ENCODE measurements at places on chromosomes 2 and 18.

GRCh38 chr2:239538357-239539052 is 137.7 kb upstream of the HDAC4 start:
- no peak for DNase-seq

DNA sequence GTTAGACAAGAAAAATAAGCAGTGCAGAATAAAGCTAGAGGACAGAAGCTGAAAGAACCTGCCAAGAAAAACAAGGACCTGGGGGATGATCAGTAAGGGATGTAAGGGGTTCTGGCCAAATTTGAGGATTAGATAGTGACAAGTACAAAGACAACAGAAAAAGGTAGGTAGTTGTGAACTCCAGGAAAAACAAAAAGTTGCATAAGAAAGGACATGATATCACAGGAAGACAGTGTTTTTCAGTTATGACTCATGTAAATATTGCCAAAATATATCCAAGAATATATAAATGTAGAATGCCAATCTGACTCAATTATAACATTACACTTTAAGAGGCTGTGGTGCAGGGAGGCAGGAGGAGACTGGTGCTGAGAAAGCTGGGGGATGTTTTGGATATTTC is 209.8 kb upstream of the SH3BP4 start:
- DNase-seq = no peak

- no peak for DNase-seq
Measured at GRCh38 chr2:55229221-55229620, 2.9 kb downstream of the CLHC1 start.

GRCh38 chr2:239911641-239912071 is 113.5 kb downstream of the NDUFA10 start:
- DNase-seq = no peak

GRCh38 chr2:240998995-240999791 is 775 bp downstream of the SNED1 start:
- no peak for DNase-seq

GRCh38 chr2:221478485-221478863 is 93.6 kb downstream of the EPHA4 start:
- no peak for DNase-seq

DNA sequence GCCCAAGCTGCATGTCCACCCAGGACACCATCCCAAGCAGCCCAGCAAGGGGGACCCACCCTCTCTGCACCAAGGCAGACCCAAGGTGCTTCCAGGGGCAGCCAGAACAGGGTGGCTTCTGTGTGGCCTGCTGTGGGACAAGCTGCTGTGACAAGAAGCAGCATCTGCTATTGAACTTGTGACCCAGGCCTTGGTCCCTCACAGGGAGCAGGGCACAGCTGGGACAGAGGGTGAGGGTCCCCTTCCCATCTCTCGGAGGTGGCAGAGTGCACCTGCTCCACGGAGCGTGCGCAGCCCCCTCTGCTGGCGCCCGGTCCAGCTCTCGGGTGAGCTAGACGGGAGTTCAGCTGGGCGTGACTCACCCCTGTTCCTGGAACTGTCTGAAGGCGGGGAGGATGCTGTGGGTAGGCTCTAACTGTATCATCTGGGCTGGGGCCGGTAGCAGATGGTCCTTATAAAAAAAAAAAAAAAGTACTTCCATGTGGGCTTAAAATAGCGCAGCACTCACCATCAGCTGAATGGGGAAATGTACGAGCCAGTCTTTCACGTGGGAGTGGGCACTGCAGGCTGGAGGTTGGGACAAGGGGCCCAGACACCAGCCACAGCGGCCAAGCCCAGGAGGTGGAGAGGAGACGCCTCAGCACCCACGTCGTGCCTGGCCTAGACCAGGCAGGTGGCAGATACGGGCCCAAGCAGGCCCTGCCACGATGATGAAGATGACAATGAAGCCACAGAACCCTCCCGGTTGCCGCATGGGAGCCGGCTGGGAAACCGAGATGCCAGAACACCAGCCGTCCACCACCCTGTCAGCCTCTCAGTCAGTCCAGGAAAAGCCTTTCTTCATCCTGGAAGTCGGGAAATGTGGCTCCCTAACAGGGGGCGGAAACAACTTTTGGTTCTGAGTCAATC is 136.8 kb upstream of the ID2 start:
- peak; percentile 85 for DNase-seq

DNA sequence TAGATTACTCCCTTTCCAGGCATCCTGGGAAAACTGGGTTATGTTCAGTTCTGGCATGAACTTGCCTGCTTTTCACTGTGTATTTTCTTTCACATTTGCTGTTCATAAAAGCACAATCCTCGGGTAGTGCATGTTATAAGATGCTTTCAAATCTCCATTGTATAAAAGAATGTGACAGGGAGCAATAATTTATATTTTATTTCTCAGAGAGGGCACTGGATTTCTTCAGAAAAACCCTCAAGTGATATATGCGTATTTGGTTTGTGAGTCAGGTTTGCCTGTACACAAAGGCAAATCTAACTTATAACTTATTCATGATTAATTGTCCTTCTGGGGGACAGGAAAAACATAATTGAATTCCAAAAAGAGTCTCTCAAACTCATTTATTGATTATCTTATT is 440.7 kb upstream of the MMADHC start:
- DNase-seq = no peak

GRCh38 chr2:159030674-159031380 is 62.4 kb downstream of the TANC1 start:
- no peak for DNase-seq

DNA sequence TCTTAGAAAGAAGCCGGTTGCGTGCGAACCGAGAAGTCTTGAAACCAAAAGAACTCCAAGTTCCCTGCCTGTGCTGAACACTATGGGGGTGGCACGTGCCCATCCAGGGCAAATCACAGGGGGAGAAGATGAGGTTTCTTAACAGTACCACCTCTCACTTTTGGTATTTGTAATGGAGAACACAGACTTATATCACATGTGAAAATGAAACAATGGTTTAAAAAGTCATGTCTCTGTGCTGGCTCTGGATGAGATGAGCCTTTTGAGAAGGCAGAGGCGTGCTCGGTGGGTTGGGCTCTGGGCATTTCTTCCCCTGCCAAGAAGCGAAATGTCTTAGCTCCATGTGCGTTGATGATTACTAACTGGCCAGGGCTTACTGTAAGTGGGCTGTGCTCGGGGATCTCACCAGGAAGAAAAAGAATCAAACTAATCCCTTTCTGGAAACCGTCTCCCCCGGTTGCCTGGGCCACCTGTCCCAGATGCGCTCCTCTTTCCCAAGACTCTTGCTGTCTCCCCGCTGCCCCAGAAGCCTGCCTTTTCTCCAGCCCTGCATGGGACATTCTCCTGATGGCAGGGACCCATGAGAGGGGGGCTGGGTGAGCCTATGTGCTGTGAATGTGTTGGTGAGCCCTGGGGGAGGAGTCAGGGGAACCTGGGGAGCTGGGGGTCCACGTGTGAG is 252.9 kb downstream of the PRKCE start:
- DNase-seq = no peak

DNA sequence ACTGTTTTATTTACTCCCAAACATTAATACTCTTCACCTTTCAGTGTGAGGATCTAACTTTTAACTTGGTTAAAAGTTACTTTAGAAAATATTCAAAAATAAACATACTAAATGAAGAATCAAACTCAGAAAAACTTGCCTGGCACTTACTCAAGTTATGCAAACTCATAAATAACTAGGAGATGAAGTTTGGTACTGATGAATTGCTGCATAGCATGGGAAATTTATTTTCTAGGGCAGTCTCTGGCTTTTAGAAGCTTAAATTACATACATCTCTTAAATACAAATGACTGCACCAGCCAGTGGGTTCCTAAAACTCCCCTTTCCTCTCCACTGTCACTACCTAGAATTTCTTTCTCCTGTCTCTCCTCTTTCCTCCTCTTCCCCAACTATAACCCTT is 46.7 kb upstream of the CREB1 start:
- DNase-seq = no peak

DNA sequence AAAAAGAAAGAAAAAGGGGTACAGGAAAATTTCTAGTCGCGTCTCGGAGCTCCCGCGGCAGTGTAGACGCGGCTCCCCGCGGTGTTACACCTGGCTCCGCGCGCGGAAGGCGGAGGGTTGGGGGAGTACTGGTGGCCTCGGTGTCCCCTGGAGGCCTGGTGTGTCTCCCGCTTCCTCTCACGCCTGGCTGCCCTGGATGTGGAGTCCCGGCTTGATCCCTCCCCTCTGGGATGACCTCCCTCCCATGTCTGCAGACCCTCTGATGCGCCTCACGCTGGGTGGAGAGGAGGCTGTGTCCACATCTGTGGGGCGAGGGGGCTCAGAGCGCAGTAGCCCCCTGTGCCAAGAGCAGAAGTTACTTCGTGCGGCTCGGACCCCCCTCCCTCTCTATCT is 1.2 kb downstream of the KIF5C start:
- no peak for DNase-seq

GRCh38 chr2:8679827-8680731 is 1.8 kb upstream of the ID2 start:
- DNase-seq = no peak

- DNase-seq = no peak
Measured at GRCh38 chr2:128310761-128311160, 7.9 kb downstream of the HS6ST1 start.

- DNase-seq = no peak
Measured at GRCh38 chr2:163753726-163754125, 17.9 kb upstream of the FIGN start.

- no peak for DNase-seq
Measured at GRCh38 chr2:5736886-5737285, 44.7 kb downstream of the SOX11 start.
